ENCODE measurements at places on chromosomes 7 and 10. TPM values are rescaled to one million over a fixed set of nuclear protein-coding genes. Genes with fewer than 3 reads are reported as not detected.

DNA sequence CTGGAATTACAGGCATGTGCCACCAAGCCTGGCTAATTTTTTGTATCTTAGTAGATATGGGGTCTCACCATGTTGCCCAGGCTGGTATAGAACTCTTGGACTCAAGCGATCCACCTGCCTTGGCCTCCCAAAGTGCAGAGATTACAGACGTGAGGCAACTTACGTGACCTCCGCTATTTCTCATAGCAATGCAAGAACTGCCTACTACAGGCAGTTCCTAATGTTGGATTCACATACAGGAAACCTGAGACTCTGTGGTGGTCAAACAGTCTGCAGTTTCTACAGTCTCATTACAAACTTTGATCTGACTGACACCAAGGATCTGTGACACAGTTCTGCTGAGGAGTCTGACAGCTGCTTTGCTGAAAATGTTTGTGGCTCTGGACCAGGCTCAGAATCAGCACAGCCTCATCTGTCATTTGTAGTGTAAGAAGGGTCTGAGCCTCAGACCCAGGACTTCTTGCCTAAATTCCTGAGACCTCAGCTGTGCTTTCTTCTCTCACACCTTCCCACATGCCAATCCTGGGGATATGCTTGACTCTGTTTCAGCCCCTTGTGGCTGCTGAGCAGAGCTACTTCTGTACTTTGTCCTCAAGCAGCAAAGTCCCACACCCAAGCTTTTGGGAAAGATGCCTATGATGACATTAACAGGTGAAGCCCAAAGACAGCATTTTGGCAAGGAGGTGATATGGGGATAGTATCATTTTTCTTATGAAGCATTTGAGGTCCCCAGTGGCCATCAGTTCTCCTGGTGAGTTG lies 48.0 kb upstream of the CYP2C9 start:
- DNase-seq = no peak

The VSIR gene
- total RNA-seq = 19.5 TPM

- DNase-seq = no peak
Measured at GRCh38 chr10:53269482-53269881, 496.9 kb upstream of the MBL2 start.

The ITGA8 gene
- 18.8 TPM for total RNA-seq
